ENCODE measurements at places on chromosomes 5 and 9. TPM values are rescaled to one million over a fixed set of nuclear protein-coding genes. Genes with fewer than 3 reads are reported as not detected.

The KLHL3 gene
- total RNA-seq: 0.83 TPM

The IFNA21 gene
- not detected for total RNA-seq

The SRA1 gene
- 32.2 TPM for total RNA-seq

The RFX3 gene
- total RNA-seq: 4.6 TPM

The SPATA31A6 gene
- total RNA-seq: 0.03 TPM

The GARIN3 gene
- total RNA-seq: not detected

The DUSP1 gene
- 11.3 TPM for total RNA-seq

The AQP7 gene
- total RNA-seq: not detected

The SLC9A3 gene
- 2.9 TPM for total RNA-seq

The SHOC1 gene
- 0.37 TPM for total RNA-seq

The PPWD1 gene
- total RNA-seq: 33.2 TPM

The HTR4 gene
- total RNA-seq: not detected

The SKP2 gene
- 25.5 TPM for total RNA-seq

The PCDHGB6 gene
- total RNA-seq: 0.40 TPM

The ACER2 gene
- total RNA-seq: 1.4 TPM

The NTRK2 gene
- 1.0 TPM for total RNA-seq

The GBGT1 gene
- not detected for total RNA-seq

The PDZD2 gene
- 0.11 TPM for total RNA-seq

The FGF18 gene
- total RNA-seq: not detected

The CNTFR gene
- total RNA-seq: 1.1 TPM

The LRRC19 gene
- total RNA-seq: not detected

The INVS gene
- 28.3 TPM for total RNA-seq

The PCDHGA4 gene
- total RNA-seq: 1.4 TPM

The LIX1 gene
- total RNA-seq: not detected

The RLN2 gene
- total RNA-seq: not detected

The IL4 gene
- total RNA-seq: not detected

The GRIA1 gene
- not detected for total RNA-seq

The MARVELD2 gene
- not detected for total RNA-seq

The IFNA13 gene
- not detected for total RNA-seq

The PMPCA gene
- 52.4 TPM for total RNA-seq

The AMBP gene
- total RNA-seq: not detected

The TIGD6 gene
- 5.5 TPM for total RNA-seq

The GMCL2 gene
- total RNA-seq: not detected

The TENT4A gene
- 8.9 TPM for total RNA-seq

The C9orf152 gene
- not detected for total RNA-seq

The SLC25A2 gene
- 0.11 TPM for total RNA-seq
